ENCODE measurements at places on chromosomes 1 and 21.

- peak; percentile 52 for DNase-seq
These were observed 61.7 kb downstream of the CASQ2 start for GRCh38 chr1:115706587-115707425.

DNA sequence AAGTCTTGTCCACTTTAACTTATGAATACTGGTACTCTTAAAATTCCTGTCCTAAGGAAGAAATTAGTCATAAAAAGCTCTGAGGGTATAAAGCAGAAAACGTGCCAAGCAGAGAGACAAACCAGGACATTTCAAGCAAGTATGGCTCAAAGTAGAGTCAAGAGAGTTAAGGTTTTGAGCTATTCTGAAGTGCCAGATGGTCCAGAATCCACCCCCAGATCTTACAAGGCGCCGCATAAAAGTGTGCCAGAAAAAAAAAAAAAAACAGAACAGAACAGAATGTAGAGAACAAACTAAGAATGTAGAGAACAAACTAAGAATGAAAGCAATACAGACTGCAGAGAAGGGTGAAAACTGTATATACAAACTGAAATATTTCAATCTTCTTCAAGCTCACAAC lies 12.5 kb downstream of the EPS15 start:
- DNase-seq = peak; percentile 10

DNA sequence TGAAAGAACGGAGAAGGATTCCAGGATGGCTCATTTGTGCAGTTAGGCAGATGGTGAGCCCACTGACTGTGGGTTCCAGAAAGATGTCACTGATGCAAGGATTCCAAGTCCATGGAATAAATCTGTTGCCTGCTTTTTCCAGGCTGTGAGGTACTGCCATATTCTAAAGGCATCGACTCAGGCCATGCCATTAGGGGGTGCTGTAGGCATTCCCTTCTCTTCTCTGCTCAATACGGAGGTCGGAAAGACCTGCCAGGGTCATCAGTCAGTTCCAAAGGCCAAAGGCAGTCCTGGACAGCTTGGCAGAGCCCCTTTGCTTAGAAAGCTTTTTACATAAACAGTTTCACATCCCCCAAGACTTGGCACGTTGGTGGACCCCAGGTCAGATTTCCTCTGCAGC lies 31.7 kb upstream of the TMEM125 start:
- DNase-seq = peak; percentile 63

GRCh38 chr1:18322368-18323032 lies 158.2 kb upstream of the KLHDC7A start:
- peak; percentile 1 for DNase-seq

DNA sequence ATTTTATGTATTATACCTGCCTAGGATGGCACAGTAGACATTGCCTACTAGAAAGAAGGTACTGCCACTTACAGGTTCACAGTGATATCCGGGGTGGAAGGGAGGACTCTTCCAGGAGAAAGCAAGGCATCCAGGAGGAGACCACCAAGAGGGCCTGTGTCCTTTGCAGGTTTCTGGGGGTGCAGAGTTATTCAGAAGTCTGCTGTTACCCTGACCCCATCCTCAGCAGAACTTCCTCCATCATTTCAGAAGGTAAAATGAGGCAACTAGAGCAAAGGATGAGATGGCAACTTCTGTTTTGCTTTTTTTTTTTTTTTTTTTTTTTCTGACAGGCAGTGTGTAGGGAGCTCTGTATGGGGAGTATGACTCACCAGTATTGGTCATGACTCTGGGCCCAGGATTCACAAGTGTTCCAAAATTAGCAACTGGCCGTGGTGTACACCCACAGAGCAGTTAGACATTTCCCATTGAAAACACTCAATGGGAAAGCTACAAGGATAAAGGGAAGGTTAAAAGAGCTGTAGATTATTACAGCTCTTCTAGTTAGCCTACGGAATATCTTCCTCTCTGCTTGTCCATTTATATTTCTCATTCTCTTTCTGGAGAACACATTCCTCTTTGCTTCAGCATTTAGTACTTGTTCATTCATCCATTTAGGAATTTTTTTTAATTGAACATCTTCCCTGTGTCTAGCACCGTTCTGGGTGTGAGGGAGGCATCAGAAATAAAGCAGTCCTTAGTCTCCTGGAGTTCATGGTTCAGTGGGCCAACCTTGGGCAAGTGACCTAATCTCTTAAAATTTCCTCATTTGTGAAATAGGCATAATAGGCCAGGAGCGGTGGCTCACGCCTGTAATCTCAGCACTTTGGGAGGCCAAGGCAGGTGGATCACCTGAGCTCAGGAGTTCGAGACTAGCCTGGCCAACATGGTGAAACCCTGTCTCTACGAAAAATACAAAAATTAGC lies 50.5 kb upstream of the PPP2R5A start:
- DNase-seq = no peak

GRCh38 chr1:119966020-119966419 lies 69.7 kb upstream of the ADAM30 start:
- DNase-seq = no peak

- DNase-seq = no peak
These were observed 407.5 kb downstream of the SMYD3 start for GRCh38 chr1:246099570-246099969.

- DNase-seq = no peak
These were observed 193.6 kb upstream of the KAZN start for GRCh38 chr1:14404862-14405301.

DNA sequence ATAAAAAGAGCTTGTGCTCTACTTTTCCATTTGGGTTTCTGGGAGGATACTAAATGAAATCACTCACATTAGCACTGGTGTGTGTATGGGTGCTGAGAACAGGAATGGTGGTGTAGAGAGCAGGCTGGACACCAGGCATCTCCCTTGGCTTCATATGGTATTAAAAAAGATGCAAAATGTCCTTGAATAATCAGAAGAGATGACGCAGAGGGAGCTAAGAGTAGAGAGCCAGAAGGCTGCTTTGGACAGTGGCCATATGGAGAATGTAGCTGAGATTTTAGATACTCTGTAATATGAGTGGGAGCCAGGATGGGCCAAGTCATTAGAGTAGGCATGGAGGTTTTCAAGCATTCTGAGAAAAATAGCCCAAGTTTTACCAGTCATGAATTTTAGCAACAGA lies 112.3 kb upstream of the ZRANB2 start:
- no peak for DNase-seq

DNA sequence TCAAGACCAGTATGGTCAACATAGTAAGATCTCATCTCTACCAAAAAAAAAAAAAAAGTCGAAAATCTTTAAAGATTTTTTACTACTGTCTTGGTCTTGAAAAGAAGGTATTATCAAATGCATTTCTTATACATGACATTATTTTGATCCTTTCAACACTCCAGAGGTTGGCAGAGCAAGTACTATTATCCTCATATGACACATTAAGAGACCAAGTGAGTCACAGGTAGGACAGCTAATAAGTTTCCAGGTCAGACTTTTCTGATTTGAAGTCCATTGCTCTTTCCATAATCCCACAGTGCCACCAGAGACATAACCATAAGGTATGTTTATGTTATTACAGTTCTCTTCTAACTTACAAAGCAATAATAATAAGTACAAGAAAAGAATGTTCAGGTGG lies 15.2 kb downstream of the DBT start:
- DNase-seq = no peak

DNA sequence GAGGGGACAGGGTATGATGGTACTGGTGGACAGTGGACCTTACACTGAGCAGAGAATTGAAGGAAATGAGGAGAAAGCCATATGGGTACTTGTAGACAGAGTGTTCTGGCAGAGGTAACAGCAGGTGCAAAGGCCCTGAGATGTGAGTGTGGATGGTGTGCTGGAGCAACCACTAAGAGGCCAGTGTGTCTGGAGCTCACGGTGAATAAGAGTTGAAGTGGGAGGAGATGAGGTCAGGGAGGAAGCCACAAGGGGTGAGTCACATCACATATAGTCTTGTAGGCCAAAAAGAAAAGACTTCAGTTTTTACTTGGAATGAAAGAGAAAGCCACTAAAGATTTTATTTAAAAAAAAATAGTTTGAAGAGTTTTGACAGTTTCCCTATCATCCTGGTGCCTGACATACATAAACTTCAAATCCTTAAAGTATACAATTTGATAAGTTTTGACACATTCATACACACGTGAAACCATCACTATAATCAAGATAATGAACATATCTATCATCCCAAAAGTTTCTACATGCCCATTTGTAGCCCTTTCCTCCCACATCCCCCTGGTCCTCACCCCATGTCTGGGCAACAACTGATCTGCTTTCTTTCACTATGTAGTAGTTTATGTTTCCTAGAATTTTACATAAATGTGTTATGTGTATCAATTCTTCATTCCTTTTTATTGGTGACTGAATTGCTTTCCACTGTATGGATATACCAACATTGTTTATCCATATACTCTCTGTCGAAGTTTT lies 148.4 kb downstream of the GPATCH2 start:
- no peak for DNase-seq

- no peak for DNase-seq
These were observed 143.5 kb upstream of the HNRNPU start for GRCh38 chr1:245007852-245008251.

GRCh38 chr1:241947354-241947753 lies 10.2 kb upstream of the BECN2 start:
- DNase-seq = no peak

DNA sequence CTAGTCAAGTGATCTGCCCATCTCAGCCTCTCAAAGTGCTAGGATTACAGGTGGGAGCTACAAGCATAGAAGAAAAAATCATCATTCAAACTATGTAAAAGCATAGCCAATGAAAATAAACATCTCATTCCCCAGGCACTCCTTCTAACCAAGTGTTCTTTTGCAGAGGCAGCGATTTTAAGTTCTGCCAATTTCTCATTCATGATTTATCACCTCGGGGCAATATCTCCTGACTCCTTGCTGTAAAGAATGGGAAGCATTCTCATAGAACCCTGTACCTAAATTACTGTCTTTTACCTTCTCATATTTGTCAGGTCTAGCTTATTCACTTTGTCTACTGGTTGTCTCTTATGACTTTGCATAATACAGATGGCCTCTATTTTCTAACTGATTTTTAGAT lies 32.5 kb upstream of the IVNS1ABP start:
- no peak for DNase-seq

- peak; percentile 91 for DNase-seq
These were observed 552 bp downstream of the UBR4 start for GRCh38 chr1:19209439-19209989.

DNA sequence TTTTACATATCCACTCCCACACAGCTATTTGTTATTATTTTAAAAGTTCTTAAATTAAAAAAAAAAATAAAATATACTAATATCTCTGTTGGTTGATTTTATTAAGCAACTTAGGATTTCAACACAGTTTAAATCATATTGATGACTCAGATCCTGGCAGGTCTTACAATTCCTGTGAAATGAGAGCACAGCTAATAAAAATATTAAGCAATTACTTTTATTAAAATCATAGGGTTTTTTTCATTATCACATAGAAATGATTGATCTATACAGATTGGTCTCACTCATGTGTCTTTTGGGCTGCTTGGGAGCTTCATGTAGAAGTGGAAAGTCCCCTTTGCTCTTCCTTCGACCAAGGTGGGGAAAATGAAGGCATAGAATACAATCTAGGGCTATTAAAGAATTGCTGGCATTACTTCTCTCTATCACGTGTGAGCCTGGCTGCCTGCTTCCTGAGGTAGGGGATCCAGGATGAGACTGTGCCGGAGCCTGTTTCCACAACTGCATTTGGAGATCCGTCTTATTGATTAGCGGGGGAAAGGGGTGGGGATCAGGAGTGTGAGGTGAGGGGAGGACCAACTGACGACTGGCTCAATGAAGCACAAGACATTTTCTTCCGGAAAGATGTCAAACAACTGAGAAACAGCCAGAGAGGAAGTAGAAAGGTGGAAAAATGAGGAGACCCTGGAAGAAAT lies 858.0 kb downstream of the USP25 start:
- no peak for DNase-seq

- DNase-seq = no peak
These were observed 249.8 kb downstream of the USH2A start for GRCh38 chr1:216173376-216173995.

DNA sequence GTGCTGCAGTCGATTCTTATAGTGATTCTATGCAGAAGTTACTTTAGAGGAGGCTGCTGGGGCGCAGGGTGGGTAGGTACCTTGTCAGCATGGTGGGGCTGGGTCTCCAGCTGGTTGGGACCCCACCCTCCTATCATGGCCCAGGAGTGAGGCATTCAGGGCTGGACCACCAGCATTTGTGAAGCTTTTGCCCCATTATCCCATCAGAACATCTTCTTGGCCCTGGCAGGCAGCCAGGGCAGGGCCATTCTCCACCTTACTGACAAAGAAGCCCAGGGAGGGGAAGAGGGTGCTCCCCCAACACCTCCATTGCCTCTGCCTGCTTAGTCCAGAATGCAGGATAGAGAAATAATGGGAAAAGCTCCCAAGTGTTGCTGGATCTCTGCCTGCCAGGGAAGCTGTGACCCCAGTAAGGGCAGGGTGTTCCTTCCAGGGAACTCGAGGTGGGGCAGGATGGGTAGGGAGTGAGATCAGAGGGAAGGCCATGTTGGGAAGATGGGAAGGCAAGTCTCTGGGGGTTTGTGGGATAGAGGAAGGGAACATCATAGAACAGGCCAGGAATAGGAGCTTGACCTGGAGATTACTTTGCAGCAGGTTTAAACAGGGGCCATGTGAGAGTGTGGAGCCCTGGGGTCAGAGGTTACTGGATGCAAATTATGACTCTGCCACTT lies 16.2 kb upstream of the SLC2A1 start:
- no peak for DNase-seq

GRCh38 chr1:204154568-204155255 lies 2.9 kb upstream of the ETNK2 start:
- DNase-seq = no peak

DNA sequence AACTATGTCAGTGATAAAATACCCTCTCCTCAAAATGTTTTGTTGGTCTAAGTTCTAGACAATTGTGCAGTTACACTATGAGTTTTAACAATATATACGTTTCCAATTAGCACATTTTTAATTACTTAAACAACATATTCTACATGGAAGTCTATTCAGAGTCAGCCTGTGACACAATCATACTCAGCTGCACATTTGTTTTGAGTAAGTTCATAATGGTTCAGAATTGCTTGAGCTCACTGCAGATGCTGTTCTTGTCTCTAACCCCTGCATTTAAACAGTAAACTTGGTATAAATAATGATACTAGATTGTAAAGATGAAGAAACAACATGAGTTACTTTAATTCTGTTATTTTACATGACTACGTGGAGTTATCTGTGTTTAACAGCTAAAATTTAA lies 30.6 kb downstream of the CDKN2C start:
- no peak for DNase-seq

DNA sequence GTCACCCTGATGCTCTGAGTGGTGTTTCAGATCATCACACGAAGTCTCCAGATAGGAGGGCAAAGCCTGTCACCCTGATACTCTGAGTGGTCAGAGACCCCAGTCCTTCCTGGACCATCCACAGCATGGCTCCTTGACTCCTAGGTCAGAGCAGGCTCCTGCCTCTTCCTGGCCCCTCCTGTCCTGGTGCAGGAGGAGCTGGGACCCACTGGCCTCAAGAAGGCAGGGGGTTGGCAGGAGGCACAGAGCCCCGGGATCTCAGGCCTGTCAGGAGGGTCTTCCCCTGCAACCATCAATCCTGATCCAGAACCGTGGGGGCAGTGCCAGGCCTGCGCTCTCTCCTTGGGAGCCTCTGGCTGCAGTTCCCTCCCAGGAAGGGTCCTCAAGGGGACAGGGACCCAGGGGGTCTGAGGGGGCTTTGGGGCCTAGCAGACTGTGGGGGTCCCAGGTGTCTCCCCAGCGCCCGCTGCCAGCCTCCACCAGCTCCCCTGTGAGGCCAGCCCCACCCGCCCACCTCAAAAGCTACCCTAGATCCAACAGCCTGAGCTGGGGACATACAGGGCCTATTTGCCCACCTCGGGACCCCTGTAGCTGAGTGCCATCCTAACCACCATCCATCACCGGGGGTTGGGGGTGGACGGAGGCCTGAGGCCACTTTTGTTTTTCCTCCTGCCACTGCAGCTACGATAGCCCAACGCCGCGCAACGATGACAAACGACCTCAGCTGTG lies 27.5 kb downstream of the COL6A1 start:
- DNase-seq = no peak
